ENCODE measurements at places on chromosomes 7 and 10.

GRCh38 chr7:114081606-114082425 lies 163.0 kb upstream of the PPP1R3A start:
- no peak for DNase-seq

DNA sequence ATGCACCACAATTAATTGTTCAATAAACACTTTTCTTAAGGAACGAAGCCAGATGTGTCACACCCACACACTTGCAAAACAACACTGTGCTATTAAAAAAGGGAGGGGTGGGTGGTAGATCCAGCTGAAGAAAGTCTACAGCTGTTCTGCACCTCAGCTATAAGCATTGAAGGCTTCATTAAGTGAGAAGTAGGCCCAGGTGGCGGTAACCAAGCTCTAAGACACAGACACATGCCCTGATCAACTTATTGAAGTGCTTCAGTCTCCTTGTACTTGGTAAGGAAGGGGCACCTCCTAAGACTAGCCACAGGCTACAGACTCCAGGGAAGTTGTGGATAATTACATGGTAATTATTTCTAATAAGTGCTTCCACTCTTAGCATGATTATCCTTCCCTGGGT lies 4.5 kb upstream of the CPVL start:
- no peak for DNase-seq

DNA sequence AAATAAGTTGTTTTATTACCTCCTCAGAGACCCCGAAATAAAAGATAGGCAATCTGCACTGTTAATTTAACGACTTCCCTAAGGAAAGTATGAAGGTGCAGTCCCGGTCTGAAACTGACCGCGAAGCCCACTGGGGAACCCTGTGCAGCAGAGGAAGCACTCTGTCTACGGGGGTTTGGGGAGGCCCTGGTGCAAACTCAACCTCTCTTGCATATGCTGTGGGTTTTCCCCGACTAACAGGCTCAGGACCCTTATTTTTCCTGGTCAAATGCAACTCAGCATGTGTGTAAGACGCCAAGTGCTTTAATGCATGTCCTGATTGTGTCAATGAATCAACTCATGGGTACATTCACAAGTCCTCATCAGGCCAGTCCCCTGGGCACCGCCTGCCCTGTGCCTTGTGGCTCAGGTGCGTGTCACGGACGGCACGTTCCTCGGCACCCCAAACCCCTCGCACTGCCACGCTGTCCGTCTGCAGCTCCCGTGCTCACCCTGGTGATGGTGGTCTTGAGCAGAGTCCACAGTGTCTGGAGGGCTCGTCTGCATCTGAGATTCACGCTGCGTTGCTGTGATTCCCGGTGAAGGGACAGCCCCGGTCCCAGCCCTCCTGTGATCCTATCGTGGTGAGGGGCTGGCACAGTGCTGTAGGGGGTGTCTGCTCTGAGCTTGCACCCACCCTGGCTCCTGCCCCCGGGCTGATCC lies 33.8 kb downstream of the JAKMIP3 start:
- DNase-seq, result no peak

- no peak for DNase-seq
Measured at GRCh38 chr7:116706668-116707126, 34.7 kb downstream of the MET start.

GRCh38 chr7:142795339-142795863 lies 24.6 kb downstream of the PRSS2 start:
- no peak for DNase-seq

DNA sequence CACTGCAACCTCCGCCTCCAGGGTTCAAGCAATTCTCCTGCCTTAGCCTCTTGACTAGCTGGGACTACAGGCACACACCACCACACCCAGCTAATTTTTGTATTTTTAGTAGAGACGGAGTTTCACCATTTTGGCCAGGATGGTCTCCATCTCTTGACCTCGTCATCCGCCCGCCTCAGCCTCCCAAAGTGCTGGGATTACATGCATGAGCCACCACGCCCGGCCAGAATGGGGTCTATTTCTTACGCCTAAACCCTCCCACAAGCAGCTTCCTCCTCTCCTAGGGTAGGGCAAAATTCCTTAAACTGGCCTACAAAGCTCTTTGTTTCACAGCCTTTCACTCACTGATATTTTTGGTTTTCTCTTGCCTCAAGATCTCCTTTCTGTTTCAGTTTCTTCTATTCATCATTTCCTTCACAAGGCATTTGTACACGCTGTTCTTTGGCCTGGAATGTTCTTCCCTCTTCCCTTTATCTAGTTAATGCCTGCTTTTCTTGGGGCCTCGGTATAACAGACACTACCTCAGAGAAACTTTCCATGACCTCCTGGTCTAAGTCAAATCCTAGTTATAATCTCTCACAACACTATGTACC lies 6.7 kb downstream of the CPEB3 start:
- no peak for DNase-seq

DNA sequence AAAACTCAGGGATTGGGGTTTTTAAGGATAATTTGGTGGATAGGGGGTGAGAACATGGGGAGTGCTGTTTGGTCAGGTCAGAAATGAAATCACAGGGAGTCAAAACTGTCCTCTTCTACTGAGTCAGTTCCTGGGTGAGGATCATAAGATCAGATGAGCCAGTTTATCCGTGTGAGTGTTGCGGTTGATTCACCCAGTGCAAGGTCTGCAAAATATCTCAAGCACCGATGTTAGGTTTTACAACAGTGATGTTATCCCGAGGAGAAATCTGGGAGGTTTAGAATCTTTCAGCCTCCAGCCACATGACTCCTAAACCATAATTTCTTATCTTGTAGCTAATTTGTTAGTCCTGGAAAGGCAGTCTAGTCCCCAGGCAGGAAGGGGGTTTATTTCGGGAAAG lies 31.7 kb upstream of the AGR2 start:
- DNase-seq, result no peak
